Activated CD8-positive, alpha-beta T cell treated with anti-CD3 and anti-CD28 coated beads, Interleukin-2, amount 10 ng/mL, durations not matched to agents 7 days and 5 days (primary cell): ENCODE measurements at places on chromosomes 5 and 9. TPM values are rescaled to one million over a fixed set of nuclear protein-coding genes. Genes with fewer than 3 reads are reported as not detected.

SYK gene
- 0.13 TPM for total RNA-seq

PRXL2C gene
- 5.4 TPM for total RNA-seq

PPIC gene
- total RNA-seq: not detected

TLR4 gene
- total RNA-seq: 0.16 TPM

ITGA1 gene
- total RNA-seq: 18.0 TPM

NIPAL4 gene
- total RNA-seq: not detected

ARHGEF37 gene
- 1.4 TPM for total RNA-seq
